ENCODE measurements at places on chromosomes 7 and 10.
A peak's percentile ranks its signal among the peaks of the same experiment; 100 is the strongest.

- no peak for DNase-seq
Measured at GRCh38 chr7:142418326-142418725, 160.5 kb upstream of the PRSS58 start.

DNA sequence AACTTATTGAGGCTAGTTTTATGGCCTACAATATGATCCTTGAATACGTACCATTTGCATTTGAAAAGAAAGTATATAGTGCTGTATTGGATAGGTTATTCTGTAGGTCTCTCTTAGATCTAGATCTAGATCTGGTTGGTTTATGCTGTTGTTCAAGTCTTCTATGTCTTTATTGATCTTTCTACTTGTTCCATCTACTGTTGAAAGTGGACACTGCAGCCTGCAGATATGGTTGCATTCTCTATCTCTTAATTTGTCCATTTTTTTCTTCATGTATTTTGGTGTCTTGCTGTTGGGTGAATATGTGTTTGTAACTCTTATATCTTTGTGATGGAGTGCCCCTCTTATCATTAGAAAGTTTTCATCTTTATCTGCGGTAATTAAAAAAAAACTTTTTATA, 139.4 kb upstream of the PCDH15 start:
- DNase-seq = no peak

DNA sequence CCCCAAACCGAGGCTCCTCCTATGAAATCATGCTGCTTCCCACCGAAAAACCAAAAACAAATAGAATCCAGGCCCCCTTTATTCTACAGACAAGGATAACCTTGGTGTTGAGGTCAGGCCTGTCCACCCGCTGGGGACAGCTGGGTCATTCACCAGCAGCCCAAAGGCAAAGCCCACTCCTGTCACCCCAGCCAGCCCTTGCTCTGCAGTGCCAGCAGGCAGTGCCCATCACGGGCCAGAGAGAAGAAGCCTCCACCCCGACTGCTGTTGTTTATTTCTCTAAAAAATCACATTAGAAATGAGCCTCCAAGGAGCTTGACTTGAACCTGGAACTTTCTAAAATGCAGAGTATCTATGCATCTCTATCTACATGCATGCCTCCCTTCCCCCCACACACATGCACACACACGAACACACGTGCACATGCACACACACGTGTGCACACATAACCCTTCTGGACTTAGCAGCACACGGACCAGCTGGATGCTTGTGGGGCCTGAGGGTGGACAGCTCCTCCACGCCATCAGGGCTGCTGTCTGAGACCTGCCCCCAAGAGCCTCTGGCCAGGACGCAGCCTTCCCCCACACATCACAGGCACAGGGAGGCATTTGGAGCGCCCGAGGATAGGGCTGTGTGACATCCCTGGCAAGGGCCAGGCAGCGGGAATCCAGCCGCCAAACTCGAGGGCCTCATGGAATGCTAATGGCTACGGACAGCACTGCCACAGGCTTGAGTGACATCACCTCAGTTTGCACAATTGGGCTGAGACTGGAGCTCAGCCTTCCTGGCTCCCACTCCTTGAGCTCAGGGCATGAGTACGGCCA, 22.8 kb downstream of the PRKAG2 start:
- no peak for DNase-seq

GRCh38 chr7:131895541-131896164, 339.2 kb upstream of the PODXL start:
- DNase-seq = no peak

GRCh38 chr7:67493366-67493765, 496.7 kb downstream of the TYW1 start:
- DNase-seq = peak; percentile 71

DNA sequence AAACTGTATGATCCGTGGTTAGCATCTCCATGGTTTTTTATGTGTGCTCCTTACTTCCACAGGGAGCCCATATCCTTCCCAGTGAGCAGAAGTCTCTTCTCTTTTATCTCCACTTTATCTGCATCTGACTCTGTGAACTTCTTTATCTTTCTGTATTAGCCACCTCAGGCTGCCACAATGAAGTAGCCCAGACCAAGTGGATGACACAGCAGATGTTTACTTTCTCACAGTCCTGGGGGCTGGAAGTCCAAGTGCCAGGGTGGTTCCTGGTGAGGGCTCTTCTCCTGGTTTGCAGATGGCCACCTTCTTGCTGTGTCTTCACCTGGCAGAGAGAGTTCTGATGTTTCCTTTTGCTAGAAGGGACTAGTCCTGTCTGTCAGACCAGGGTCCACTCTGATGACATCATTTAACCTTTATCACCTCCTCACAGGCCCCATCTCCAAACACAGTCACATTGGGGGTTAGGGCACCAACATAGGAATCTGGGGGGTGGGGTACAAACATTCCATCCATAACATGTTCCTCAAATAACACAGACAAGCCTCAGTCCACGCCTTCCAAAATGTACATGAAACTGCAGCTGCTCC, 108.5 kb upstream of the RNF32 start:
- DNase-seq = peak; percentile 12

- DNase-seq = no peak
Measured at GRCh38 chr7:125445836-125446235, 516.2 kb upstream of the POT1 start.

- no peak for DNase-seq
Measured at GRCh38 chr10:101785801-101786200, 2.6 kb upstream of the NPM3 start.

- DNase-seq = peak; percentile 83
Measured at GRCh38 chr7:135877805-135878204, 99.4 kb downstream of the MTPN start.

DNA sequence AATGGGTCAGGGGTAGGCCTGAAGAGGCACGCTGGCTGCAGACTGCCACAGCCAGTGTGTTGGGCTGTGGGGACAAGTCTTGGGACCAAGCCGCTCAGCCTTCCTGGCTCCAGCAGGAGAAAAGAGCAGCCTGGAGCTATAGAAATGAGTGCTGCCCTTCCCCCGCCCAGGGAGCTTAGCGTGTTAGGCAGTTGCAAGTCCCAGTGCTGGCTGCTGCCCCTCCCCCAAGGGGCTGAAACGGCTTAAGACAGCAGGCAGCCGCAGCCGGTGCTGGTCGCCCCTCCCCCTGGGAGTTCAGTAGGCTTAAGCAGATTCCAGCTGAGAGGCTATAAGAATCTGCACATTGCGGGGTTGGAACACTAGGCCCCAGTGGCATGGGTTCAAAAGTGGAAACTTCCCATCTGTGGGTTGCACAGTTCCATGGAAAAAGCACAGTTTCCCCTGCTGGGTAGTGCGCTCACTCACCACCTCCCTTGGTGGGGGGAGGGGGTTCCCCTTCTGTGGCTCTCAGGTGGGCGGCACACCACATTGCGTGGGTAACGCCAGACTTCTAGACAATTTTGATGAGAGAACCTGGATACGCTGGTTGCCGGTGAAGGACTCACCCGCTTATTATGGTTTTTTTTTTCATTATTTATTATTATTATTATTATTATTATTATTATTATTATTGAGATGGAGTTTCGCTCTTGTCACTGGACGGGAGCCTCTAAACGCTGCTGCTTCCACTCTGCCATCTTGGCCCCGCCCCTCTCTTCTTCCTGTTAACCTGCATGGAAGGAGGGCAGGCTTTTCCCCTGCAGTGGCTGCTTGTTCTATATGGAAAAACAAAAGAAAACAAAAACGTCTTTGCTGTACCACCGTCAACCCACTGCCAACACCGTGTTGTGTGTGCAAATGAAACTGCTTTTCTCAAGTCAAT, 151.1 kb downstream of the CXCL12 start:
- DNase-seq = peak; percentile 90

GRCh38 chr10:16439295-16439694, 2.5 kb downstream of the PTER start:
- DNase-seq = no peak

DNA sequence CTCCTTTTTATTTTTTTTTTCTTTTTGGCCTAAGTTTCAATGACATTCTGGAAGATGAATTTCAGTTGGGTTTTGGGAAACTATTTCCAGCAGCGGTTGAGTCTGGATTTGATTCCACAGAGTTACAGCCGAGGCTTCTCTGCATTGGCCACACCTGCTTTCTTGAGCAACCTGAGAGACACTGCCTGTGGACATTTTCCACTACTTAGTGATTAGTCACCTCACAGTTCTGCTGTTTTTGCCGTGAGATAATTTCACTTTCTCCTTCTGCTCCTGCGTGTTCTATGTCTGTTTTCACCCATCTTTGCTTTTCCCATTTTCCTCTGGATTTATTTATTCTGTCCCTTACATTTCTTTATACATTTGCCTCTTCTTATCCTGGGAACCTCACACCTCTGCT, 243.0 kb downstream of the BICC1 start:
- DNase-seq = peak; percentile 66

DNA sequence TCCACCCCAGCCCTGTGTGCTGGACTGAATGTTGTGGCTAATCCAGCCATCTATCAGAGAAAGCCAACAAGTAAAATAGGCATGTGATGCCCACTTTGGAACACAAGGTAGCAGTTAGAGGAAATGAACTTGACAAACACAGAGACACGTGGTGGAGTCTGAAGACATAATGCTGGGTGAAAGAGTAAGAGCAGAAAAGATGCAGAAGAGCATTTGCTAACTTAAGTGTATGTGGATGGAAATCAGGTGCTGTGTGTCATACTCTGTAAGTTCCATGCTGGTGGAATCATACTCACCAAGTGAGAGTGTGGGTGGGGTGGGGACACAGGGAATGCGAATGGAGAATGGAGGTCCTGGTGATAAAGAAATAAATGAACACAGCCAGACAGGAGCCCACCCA, 22.8 kb downstream of the WDFY4 start:
- DNase-seq = no peak

GRCh38 chr7:1560620-1561031, 4.6 kb upstream of the TMEM184A start:
- DNase-seq = no peak

- no peak for DNase-seq
Measured at GRCh38 chr10:103929381-103929921, 11.5 kb upstream of the STN1 start.

- peak; percentile 37 for DNase-seq
Measured at GRCh38 chr7:86814661-86815379, 171.1 kb downstream of the GRM3 start.

GRCh38 chr7:36287371-36288241, 102.1 kb upstream of the ANLN start:
- no peak for DNase-seq

GRCh38 chr10:78332657-78333056, 299.0 kb downstream of the RPS24 start:
- no peak for DNase-seq

DNA sequence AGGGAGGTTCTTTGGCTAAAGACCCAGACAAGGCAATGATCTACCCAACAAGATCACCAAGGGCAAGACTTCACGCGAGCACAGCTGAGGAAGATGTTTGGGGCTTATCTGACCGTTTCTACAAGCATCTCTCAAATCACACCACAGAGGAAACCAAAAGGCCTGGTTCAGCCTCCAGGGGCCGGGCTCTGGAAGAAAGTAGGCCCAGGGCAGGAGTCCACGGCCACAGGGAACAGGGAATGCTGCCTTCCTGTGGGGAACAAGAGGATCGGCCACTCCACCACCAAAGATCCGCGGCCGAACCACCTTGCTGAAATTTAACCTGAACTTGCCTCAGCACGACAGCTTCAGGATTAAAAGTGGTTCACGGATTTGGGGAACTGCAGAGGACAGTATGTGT, 332.5 kb downstream of the PTPRN2 start:
- DNase-seq = no peak

GRCh38 chr10:50211670-50212069, 39.6 kb downstream of the ASAH2 start:
- no peak for DNase-seq

DNA sequence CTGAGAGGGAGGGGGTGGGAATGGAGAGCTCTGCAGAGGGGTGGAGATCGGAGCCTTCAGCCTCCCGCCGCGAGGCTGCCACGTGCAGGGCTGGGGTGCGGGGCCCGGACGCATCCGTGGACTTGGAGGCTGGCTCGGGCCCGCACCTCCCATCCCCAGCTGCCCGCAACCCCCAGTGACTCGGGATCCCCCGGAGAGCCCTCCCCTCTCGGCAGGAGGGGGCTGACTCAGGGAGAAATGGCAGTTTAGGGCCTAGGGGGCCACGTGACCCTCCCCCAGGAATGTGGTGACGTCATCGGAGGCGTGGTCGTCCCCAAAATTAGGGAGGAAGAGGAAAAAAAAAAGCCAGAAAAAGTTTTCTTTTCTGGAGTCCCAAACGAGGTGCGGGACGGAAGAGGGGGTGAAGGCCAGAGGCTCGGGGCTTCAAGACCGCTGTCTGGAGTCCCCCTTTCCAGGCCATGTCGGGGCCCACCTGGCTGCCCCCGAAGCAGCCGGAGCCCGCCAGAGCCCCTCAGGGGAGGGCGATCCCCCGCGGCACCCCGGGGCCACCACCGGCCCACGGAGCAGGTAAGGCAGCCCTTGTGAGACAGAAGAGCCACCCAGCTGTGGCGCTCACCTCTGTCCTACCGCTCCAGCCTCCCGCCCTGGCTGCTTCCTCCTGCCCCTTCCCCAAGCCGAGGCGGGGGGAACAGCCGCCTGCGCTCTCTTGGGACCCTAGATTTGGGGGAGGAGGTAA, at the start of gene TRIP6:
TSS of gene TRIP6 (plus strand) at position 348 of the 736 bp plus-strand sequence. CDS start at position 459, 111 bp downstream.
- DNase-seq = peak; percentile 97

GRCh38 chr7:103687951-103688350, 241.9 kb upstream of the SLC26A5 start:
- no peak for DNase-seq

- DNase-seq = no peak
Measured at GRCh38 chr10:88413412-88413811, 169.7 kb downstream of the RNLS start.

DNA sequence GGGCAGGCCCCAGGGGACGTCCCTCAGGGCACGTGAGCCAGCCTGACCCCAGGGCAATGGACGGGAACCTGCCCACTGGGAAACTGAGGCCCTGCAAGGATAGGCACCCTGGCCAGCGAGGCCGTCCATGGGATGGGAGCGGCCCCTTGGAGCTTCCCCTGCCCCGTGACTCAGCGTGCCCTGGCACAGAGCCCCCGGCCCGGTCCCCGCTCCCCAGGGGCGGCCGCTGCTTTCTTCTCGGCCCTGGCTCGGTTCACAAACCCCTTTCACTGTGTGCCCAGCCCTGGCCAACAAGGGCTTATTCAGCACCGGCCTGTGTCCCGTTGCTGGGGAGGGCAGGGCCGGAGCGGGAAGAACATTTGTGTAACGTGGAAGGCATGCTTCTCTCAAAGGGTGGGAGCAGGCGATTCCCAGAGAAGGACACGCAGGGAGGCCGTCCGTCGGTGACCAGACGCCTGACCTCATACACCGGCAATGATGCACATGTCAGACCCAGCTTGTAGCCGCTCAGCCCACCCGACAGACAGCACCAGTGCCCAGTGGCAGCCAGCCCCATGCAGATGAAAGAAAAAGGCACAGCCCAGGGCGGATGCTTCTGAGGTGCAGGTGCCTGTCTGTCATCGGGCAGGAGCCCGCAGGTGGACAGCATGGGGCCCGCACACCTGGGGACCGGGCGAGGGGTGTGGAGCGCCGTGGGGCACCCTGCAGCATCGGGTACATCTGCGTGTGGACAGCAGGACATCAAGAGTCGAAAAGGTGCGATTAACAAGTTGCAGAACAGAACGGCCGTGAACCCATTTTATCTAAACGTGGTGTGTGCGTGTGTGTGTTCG, 94.5 kb downstream of the PDGFA start:
- DNase-seq = peak; percentile 53

- no peak for DNase-seq
Measured at GRCh38 chr10:91185239-91185875, 35.1 kb upstream of the PCGF5 start.

GRCh38 chr7:21352540-21353387, 75.1 kb upstream of the SP4 start:
- no peak for DNase-seq

GRCh38 chr7:90225181-90225580, 13.6 kb downstream of the STEAP2 start:
- DNase-seq = no peak
